ENCODE measurements at places on chromosomes 4 and X.

DNA sequence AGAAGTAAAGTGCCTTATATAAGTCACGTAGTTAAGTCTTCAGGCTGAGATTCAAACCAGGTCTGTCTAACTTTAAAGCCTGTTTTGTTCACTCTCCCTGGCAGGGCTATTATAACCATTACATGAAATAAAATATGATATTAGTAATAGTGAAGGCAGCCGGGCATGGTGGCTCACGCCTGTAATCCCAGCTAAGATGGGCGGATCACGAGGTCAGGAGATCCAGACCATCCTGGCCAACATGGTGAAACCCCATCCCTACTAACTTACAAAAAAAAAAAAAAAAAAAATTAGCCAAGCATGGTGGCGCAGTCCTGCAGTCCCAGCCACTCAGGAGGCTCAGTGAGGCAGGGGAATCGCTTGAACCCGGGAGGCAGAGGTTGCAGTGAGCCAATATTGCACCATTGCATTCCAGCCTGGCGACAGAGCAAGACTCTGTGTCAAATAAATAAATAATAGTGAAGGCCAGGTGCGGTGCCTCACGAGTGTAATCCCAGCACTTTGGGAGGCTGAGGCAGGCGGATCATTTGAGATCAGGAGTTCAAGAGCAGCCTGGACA, 22.1 kb upstream of the SOWAHD start:
- DNase-seq = no peak

- no peak for DNase-seq
These were observed 34.5 kb downstream of the LINC00632 start for GRCh38 chrX:140744085-140744484.

DNA sequence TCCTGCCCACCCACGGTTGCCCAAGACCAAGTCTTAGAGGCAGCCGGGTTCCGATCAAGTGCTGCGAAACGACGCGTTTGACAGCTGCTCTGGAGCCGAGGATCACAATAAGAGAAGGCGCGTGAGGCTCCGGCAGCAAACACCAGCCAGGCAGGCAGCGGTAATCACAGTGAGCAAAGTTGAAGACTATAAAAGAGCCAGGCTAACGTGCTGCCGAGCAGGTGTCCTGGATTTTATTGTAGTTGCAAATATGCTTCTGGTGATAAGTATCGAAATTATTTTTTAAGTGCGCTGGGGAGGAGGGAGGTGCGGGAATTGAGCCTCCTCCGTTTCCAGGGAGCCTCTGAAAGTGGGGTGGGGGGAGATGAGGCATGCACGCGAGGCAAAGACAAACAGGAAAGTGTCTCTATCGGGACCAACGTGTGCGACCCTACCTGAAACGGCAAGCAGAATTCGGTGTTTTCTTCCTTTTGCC, 590 bp downstream of the GABRA2 start:
- DNase-seq = no peak

DNA sequence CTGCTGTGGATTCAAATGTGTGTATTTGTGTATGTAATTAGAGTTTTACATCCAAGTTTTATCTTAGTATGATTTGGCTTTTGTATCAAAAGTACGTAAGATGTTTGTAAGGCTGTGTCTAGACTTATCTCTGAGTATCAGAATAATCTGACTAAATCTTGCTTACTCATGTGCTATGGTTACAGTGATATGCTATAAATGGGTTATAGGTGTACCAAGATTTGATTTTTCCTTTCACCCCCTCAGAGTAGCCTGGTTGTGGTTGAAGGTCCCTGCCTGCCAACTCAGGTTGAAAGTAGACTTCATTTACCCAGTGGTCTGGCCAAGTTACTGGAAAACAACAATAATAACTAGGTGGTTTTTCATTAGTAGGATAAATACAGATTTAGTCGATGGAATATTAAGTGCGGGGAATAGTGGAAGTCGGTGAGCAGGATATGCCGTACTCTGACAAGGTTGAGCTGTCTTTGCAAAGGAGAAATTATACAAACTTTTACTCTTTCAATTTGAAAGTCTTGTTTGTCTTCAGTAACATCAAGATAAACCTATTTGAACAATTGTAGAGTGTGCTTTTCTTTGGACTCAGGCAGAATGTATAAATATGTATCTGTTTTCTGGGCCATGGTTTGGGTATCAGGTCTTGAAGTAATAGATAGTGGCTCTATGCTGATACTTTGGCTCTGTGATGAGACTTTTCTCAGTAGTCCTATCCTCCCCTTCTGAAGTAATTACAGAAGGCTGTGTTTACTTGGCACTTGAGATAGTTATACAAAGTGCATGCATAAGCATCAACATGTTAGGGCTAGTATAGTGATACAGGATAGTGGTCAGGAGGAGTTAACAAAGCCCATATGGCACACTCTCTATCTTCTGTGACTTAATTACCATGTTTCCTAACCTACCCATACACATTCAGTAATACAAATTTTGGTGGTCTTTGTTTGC, 23.7 kb downstream of the BMP2K start:
- DNase-seq = no peak

- no peak for DNase-seq
These were observed 31.2 kb downstream of the CCNI start for GRCh38 chr4:77044461-77045150.

DNA sequence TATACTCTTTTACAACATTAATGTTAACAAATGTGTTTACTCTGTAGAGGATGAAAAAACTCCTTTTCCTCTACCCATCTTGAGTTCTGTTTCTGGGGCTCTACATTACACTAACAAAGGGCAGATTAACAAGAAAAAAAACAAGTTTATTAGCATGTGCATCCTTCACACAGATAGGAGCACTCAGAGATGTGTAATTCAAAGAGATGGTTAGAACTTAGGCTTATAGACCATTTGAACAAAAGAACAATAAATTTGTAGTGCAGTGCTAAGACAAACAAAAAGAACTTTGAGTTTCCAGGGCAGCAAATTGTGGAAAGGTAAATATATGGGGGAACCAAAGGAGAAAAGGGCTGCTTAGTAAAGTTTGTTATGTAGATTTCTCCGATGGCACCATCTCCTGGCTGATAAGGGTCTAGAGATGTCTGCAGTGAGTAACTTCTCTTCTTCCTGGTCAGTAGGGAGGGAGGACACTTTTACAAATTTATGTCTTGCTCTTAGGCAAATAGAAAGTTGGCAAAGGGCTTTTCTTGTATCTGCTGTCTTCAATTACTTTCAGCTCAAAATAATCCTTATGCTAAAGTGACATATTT, 1249.9 kb upstream of the TENM3 start:
- no peak for DNase-seq

DNA sequence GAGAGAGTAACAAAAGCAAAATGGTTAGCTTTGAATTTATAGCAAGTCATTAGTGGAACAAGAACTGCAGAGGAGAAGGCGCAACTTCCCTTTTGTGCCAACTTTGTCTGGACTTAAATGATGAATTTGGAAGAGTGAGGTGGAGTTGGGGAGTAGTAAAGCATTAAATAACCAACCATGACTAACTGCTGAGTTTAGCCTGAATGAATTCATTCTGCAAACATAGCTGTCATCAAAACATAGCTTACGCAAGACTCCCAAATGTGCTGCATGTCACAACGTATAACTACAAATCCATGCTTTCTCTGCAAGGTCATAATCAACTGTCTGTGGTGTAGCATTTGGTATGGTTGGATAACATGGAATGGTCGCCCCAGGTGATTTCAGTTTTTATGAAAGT, 75.9 kb upstream of the RPL34 start:
- no peak for DNase-seq

Data from AG09309 (cell line).